Right cardiac atrium (tissue), 5 donors: ENCODE measurements at places on chromosomes 2 and 18. TPM values are rescaled to one million over a fixed set of nuclear protein-coding genes. Genes with fewer than 3 reads are reported as not detected.

Gene RBM43
- 4.0 TPM for total RNA-seq

Gene SLC16A14
- 7.6 TPM for total RNA-seq

GRCh38 chr2:180905002-180905401 is 75.4 kb upstream of the UBE2E3 start:
- no peak for DNase-seq

Gene GCA
- total RNA-seq: 13.7 TPM

DNA sequence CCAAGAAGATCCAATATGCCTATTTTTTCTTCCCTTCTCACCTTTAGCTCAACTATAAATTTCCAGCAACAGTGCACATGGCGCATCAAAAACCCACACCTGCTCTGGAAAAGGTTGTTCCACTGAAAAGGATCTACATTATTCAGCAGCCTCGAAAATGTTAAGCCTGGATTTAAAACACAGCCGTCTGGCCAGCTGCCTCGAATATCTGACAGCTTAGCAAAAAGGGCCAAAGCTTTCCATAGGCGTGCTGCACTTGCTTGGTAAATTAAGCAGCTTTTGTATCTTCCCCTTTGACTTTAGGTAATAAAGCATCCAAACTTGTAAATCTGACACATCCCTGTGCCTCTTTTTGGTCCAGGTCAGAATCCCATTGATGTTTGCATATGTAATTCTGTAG is 20.5 kb downstream of the DAPL1 start:
- DNase-seq: no peak

Gene KANSL3
- total RNA-seq: 34.5 TPM

GRCh38 chr2:151063271-151063670 is 198.4 kb downstream of the RBM43 start:
- no peak for DNase-seq

Gene CPLX4
- total RNA-seq: not detected

- DNase-seq: no peak
These were observed 85.4 kb upstream of the TMEM200C start for GRCh38 chr18:5980721-5981120.

DNA sequence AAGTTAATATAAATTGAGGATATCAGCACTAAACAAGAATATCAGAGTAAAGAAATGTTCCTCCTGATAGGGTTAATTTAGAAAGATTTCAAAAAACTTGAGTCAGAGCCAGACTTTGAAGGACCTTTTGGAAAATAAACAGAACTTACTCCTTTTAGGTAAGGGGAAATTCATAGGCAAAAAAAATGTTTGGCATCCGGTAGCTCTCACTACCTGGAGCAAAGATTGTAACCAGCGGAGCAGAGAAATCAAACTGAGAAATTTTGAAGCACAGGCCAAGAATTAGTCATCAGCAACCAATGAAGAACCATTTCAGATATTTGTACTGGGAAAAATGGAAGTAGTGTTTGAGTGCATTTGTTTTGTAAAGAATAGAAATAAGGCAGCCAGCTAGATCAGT is 113.0 kb downstream of the ICA1L start:
- DNase-seq: no peak

DNA sequence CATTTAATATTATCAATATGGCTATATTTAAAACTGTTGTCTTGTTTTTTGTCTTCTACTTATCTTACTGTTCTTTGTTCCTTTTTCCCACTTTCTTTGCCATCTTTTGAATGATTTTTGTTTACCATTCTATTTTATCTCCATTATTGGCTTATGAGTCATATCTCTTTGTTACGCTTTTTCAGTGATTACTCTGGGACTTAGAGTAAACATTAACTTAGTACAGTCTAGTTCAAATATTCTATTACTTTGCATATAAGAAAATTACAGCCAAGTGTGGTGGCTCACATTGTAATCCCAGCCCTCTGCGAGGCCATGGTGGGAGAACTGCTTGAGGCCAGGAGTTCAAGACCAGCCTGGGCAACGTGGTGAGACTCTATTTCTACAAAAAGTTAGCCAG is 26.1 kb downstream of the ADCY3 start:
- no peak for DNase-seq

- no peak for DNase-seq
These were observed 182.2 kb downstream of the TTC32 start for GRCh38 chr2:19719540-19719939.

- no peak for DNase-seq
These were observed 27.9 kb downstream of the RAB27B start for GRCh38 chr18:54856105-54856646.

- no peak for DNase-seq
These were observed 506.7 kb downstream of the CMPK2 start for GRCh38 chr2:6358985-6359384.

- no peak for DNase-seq
These were observed 54.1 kb downstream of the E2F6 start for GRCh38 chr2:11411768-11412448.

Gene ABCG8
- total RNA-seq: not detected

DNA sequence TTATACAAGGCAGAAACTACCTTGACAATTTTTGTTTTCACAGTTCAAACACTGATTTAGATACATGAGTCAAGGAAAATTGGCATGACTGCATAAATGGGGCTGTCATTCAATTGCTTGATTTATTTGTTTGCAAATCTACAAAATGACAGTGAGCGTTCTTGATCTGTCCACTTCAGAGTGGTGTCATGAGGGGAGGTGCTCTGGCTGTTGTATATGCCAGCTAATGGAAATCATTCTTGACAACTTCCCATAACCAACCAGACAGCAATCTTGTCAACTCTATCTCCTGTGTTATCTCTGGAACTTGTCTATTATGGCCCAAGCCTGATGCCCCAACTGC is 120.6 kb upstream of the UGP2 start:
- DNase-seq: no peak

GRCh38 chr18:61335684-61336555 is 2.7 kb downstream of the CDH20 start:
- DNase-seq: no peak

GRCh38 chr18:55351241-55351691 is 236.7 kb downstream of the TCF4 start:
- DNase-seq: no peak

GRCh38 chr2:118846442-118846952 is 951 bp downstream of the EN1 start:
- no peak for DNase-seq
